Fibroblast of skin of right biceps (primary cell): ENCODE measurements at places on chromosomes 13 and 19.

- no peak for DNase-seq
Observed at GRCh38 chr19:47480658-47481057, 3.4 kb downstream of the KPTN start.

GRCh38 chr19:52428937-52429336, at the start of gene ZNF534:
Gene ZNF534 (plus strand): TSS chr19:52429148. CDS start chr19:52431475, 2,327 bp downstream.
- no peak for DNase-seq

- DNase-seq, result peak; percentile 15
Observed at GRCh38 chr19:8209462-8210378, 550 bp downstream of the CERS4 start.

GRCh38 chr13:92225861-92226260, 827.4 kb downstream of the GPC5 start:
- no peak for DNase-seq

DNA sequence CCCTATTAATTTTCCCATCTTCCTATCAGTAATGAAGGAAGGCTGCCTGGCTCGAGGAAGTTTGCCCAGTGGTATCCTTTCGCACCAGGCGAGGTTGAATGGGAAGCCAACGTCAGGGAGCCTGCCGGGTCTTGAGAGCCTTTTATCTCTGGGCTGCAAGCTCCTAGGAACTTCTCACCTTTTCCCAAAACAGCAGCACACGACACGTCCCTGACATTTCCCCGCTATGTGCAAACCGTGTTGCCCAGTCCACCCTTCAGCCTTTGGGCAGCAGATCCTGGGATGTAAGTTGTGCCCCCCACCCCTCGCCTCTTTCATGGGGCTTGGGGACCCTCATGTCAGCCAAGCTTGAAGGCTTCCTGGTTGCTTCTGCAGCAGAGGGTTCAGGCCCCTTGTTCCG, 179.1 kb downstream of the ZNF536 start:
- DNase-seq, result no peak

DNA sequence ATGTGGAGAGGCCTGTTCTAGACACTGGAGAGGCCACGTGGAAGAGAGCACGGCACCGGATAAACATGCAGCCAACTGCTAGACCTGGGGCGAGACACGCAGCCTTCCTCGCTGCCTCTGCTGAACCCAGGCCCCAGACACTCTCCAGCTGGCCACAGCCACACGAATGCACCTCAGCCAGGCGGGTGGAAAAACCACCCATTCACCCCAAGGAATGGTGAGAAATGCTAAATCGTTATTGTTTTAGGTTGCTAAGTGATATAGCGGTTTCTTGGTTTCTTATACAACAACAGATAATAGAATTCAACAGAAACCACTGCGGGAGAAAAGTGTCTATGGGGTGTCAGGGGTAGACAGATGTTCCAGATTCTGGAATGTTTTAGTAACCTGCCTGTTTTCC, 52.5 kb downstream of the STK24 start:
- DNase-seq, result no peak

DNA sequence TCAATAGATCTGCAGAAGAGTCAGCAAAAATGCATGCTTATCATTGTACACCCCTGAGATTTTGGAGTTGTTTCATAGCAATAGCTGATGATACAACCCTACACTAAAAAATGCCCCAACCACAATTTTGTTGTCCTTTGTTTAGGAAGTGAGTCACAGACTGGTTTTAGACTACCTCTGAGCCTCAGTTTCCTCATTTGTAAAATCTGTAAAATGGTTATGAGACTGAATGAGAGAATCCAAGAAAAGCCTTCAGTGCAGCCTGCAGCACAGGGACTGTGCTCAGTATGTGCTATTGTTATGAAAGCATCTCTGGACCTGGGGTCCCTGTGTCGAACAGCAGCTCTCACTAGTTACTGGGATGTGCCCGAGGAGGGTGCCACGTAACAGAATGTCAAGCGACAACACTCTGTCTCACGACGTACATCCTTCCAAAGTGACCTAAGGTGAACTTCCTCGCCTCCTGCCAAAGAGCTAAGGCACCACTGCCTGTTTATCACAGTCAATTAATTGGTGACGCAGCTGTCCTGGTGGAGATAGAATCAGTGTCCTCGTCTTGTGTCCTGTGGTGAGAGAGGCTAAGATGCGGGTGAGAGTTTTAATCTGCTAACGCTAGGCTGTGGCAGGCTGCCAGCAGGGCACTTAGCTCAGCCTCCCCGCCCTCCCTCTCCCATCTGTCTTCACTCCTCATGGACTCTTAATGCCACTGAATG, 18.1 kb downstream of the DHRS12 start:
- peak; percentile 66 for DNase-seq

- DNase-seq, result peak; percentile 14
Observed at GRCh38 chr13:97749174-97749573, 204.3 kb upstream of the IPO5 start.

DNA sequence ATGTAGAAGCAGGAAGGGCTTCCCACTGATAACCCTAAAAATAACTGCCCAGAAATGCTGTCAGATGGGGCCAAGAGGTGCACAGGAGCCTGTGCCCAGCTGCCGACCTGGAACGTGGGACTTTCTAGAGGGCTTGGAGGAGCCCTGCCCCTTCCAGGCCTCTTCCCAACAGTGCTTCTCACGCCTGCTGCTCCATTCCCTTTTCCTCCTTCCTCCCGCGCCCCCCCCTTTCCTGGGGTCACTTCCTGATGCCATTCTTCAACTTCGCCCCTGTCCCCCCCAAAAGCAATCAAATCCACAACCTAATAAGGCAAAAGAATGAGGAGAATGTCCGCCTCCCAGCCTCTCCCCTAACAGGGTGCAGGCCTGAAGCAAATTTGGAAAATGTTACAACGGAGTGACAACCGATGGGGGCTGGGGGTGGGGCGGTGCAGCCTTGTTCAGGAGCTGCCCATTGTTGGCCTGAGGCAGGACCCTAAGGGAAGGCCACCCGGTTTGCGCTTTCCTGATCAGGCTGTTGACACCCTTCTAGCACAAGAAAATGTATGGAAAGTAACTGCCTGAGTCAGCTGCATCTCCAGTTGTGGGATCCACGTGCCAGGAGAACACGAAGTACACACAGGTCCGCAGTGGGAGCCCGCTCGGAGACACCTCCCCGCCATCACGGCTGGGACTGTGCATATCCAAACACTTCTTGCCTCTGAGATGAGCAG, 18.7 kb downstream of the ACTN4 start:
- DNase-seq, result peak; percentile 97

GRCh38 chr13:112669881-112670499, 19.8 kb upstream of the ATP11A start:
- DNase-seq, result no peak

DNA sequence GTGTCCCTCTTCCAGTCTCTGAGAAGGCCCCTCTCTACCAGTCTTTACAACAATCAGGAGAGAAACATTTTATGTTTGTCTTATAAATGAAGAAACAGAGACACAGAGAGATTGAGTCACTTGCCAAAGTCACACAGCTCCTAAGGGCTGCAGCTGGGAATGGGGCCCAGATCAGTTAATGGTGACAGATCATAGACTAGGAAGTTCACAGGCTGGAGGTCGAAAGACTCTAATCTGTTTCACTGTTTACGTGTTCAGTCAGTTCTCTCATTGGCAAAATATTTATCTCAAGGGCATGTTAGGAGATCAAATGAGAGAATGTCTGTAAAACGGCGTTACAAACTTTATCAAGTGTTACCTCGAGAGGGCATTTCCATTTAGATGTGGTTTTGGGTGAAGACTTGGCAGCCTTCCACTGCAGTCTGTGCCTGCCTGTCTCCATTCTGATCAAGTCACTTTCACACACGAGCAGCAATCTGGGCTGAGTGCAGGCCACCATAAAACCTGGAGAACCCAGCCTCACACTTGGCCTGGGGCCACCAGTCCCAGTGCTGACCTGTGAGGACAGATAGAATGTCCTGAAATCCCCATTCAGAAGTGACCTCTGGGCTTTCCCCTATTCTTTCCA, 65.1 kb downstream of the SIAH3 start:
- DNase-seq, result no peak

DNA sequence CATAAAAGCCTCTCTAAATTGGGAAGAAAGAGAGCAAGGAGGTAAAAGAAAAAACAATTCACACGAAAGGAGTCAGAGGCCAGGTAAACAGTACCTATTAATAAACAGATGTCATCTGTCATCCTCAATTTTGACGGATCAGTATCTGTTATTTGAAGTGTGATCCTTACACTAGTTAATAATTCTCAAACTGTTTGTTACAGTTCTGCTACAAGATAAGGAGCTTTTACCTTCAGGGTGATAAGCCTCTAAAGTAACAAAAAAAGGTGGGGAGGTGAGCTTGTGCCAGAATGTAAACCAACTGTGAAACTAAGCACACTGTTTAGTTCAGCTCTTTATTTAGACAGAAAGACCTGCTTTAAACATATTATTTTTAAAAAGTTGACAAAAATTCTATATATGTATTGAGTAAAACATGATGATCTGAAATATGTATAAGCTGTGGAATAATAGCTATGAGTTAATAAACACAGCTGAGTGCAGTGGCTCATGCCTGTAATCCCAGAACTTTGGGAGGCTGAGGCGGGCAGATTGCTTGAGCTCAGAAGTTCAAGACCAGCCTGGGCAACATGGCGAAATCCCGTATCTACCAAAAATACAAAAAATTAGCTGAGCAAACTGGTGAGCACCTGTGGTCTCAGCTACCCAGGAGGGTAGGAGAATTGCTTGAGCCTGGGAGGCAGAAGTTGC, 48.4 kb upstream of the EBPL start:
- DNase-seq, result no peak

- DNase-seq, result peak; percentile 48
Observed at GRCh38 chr19:12000152-12000981, 35.1 kb downstream of the ZNF433 start.

DNA sequence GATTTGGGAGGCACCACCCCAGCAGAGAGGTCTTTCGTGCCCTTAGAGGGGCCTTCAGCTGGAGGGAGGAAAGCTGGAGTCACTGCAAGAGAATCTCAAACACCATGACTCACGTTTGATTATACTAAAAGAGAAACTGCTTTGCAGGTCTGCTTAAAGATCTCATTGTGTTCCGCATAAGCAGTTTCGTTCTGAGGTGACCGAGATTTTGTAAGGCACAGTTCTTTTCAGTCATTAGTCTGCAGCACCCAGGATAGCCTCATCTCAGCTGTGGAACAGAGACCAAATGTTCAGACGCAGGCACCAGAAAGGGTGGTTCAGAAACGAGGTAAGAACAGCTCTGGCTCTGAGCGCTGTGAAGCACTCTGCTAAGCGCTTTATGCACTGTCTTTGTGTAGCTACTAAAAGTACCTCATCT, 71.2 kb upstream of the GTF3A start:
- DNase-seq, result peak; percentile 21

DNA sequence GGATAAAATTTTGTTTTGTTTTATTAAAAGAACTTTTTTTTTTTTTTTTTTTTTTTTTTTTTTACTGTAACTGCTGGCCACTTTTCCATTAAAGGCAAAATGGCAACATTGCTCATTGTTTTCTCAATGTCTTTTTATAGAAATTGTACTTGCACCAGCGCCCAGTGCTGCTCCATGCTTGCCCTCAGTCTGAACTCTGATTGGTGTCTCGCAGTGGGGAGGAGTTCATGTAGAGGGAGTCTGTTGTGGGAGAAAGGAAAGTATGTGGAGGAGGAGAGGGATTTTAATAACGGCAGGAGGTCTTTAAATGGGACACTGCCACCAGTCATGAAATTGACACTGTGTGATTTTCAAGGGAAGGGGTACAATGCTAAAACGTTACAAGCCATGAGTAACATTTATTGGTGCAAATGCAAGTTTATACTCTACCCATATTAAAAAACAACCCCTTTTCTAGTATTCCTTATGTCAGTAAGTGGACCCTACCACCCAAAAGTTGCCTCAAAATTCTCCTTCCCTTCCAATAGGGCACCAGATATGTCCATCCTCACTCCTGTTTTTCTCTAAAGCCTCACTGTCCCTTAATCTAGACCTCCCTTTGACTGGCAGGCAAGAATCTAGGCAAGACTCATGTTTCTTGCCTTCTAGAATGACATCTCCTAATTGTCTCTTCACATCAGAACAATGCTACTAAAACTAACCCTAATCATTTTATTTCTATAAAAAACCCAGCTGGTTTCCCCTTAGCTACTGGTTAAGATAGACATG, 3.2 kb downstream of the RASL11A start:
- DNase-seq, result peak; percentile 61

- DNase-seq, result peak; percentile 71
Observed at GRCh38 chr13:66113882-66114526, 1116.1 kb downstream of the PCDH9 start.

GRCh38 chr13:107937848-107938247, 277.5 kb downstream of the LIG4 start:
- no peak for DNase-seq

- DNase-seq, result no peak
Observed at GRCh38 chr13:60417734-60418133, 20.7 kb downstream of the TDRD3 start.

DNA sequence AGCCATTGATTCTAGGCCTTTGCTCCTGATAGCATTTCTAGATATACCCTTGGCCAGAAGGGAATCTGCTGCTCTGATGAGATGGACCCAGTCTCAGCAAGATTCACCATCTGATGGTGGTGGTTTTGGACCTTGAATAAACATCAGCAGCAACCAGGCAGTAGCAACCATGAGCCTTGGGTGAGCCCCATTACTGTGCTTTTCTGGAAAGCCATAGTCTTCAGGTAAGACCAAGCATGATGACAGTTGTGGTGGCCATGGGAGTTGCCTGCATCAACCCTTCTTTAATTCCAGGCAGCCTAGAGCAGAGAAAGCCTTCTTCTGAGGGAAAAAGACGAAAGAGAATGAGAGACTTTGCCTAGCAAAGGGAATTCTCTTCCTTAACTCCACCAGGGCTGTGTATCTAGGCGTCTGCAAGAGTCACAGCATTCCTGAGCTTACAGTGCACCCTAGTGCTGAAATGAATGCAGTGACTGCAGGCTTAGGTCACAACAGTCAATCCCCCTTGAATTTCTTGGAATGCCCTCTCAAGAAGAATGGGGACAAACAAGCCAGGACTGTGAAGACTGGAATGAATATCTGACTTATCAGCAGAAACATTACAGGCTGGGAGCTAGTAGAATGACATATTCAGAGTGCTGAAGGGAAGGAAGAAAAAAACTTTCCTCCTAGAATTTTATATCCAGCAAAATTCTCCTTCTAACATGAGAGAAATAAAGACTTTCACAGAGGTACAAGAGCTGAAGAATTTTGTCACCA, 942.4 kb upstream of the PCDH20 start:
- DNase-seq, result peak; percentile 53

DNA sequence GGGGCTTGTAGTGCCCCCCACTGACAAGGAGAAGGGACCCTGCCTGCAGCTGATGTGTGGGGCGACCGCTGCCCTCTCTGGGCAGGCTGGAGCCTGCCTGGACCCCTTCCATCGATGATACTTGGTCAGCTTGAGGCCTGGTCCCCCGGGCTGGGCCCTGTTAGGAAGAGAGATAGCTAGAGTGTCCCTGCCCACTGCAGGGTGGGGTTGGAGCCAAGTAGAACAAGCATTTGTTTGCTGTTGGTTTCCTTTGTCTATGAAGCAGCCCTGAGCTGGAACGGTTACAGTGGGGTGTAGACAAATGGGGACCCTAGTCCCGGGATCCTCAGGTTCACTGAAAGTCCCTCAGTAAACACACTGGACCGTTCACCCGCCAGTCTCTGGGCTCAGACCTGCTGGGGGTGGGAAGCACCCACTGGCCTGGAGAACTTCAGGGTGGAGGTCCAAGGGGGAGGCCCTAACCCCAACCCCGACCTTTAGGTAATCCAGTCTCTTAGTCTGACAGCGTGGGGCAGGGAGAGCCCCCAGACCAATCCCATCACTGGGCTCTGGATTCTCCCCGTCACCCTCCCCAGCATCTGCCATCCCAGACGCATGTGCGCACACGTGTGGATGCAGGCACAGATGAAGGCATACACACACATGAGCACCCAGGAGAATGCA, 204.8 kb upstream of the ZNF536 start:
- no peak for DNase-seq

- no peak for DNase-seq
Observed at GRCh38 chr19:670609-671075, 5.5 kb upstream of the FSTL3 start.
